ENCODE measurements at places on chromosomes 11 and 22. TPM values are rescaled to one million over a fixed set of nuclear protein-coding genes. Genes with fewer than 3 reads are reported as not detected.

The OR6T1 gene
- total RNA-seq: not detected

The STK33 gene
- 5.3 TPM for total RNA-seq

The ELFN2 gene
- total RNA-seq: 4.9 TPM

The YAP1 gene
- total RNA-seq: 91.8 TPM

The OR56A1 gene
- total RNA-seq: not detected

The RFPL2 gene
- not detected for total RNA-seq

The SPI1 gene
- total RNA-seq: not detected

The OR52I2 gene
- total RNA-seq: not detected
